Memory B cell (primary cell): ENCODE measurements at places on chromosomes 1 and 21.

DNA sequence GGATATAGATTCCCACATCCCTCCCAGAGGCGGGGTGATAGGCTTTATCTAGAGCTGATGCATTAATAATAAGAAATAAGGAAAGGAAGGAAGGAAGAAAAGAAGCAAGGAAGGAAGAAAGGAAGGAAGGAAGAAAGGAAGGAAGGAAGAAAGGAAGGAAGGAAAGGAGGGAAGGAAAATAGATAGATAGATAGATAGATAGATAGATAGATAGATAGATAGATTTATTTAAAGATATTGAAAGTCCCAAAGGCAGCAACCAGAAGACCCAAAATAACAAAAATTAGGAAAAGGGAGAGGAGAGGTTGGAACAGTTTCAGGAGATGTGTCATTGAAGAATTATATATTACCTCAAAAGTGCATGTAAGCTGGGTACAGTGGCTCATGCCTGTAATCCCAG lies 12.2 kb upstream of the SLC26A9 start:
- no peak for DNase-seq

DNA sequence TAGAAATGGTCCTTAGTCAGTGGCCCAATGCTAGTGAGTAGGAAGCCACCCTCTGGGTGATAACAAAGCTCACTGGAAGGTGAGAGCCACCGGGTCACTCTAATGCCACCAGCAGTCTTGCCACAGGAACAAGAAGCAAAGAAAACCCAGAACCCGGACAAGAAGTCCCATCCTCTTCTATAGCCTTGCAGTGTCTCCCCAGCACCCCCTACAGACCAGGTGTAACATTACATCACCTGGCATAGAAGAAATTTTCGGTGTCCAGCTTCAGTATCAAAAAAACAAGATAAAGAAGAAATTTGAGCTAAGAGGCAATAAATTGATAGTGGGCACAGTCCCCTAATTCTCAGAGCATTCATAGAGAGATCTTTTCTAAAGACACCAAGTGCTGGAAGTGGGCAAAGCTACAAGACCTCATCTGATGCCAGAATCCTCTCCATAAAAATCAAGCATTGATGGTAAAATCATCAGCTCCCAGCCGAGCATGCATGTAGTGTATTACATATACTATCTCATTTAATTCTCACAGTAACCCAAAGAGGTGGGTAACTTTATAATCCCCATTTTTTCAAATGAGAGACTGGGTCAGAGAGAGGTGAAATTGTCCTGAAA lies 491.0 kb downstream of the MATN1 start:
- no peak for DNase-seq

DNA sequence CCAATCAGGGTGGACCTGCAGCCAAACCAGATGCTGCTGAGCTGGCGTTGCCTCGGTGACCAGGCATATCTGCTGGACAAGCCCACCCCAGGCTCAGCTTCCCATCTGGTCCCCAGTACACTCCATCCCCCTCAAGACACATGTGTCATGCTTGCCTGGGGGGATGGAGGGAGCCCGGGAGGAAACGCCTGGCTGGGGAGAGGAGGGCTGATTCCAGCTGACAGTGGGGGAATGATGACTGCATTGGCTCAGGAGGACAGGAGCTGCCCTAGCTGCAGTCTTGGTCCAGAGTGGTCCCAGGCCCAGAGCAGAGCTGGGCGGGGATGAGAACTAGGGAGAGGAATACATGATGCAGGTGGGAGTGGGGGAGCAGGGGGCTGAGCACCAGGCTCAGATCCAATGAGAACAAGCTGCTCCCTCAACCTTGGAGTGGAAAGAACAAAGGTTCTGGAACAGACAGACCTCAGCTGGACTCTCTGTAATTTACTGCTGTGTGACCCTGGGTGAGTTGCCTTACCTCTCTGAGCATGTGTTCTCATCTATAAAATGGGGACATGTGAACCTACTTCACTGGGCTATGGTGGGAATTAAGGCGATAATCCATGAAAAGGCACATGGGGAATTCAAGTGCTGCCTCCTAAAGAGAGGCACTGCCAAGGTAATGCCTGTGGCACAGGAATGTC lies 23.1 kb upstream of the ECE1 start:
- no peak for DNase-seq

GRCh38 chr1:90412563-90412962 lies 304.5 kb downstream of the BARHL2 start:
- no peak for DNase-seq

DNA sequence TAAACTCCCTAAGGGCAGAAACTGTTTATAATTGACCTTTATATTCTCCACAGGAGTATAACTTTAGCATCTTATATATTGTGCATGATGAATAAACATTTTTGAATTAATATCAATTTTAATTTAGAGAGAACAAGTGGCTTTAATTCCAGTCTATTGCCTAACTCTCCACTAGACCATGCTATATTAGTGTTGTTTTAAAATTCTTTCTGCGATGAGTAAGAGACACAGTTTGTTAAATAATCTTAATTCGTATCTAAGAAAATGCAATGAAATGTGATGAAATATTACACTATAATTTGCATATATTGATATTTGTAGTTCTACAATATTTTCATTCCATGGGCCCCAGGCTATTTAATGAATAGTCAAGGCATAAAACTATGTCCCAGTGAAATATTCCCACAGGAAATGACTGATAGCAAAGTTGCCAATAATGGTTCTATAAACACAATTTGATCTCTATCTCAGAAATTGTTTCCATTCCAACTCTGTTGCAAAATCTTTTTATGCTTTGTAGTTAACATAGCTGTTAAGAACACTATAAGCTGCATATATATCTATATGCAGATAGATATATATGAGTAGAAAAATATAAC lies 2.9 kb upstream of the SYDE2 start:
- no peak for DNase-seq

- no peak for DNase-seq
Observed at GRCh38 chr1:156121457-156121856, 6.9 kb downstream of the LMNA start.

DNA sequence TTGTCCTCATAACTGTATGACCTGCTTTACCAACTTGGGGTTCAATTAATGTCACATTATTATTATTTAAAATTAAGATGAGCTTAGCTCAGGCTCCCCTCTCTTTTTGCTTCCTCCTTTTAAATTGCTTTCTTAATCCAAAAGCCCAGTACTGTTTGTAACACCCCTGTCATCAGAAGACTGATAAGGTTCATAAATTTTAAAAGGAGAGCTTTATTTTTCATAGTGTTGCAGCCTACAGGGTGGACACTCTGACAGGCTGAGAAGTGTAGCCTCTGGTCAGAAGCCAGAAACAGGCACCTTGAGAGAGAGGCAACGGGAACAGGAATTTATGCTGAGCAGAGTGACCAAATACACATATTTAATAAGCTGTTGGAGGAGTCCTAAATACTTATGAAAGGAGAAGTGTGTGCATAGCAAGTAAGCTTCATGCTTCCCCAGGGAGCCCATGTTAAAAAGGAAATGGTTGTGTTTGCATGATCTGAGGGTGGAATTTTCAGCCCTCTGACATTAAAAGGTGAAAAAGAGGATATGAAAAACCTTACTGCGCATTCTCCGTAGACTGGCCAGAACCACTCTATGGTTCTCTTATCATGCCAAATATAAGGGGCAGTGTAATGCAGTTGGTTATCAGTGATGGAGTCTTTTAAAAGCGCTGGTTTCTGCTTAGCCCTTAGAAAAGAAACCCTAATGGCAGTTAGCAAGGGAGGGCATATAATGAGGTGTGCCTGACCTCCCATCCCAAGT lies 30.5 kb upstream of the FGGY start:
- DNase-seq: peak; percentile 59

- DNase-seq: no peak
Observed at GRCh38 chr1:94324178-94324544, 86.8 kb upstream of the ARHGAP29 start.

GRCh38 chr21:16177532-16177931 lies 447.8 kb downstream of the USP25 start:
- DNase-seq: no peak

- no peak for DNase-seq
Observed at GRCh38 chr21:46459356-46460112, 843 bp downstream of the DIP2A start.

GRCh38 chr1:107105914-107106313 lies 34.9 kb upstream of the NTNG1 start:
- DNase-seq: no peak

- DNase-seq: no peak
Observed at GRCh38 chr1:18998016-18998724, 41.7 kb upstream of the IFFO2 start.

DNA sequence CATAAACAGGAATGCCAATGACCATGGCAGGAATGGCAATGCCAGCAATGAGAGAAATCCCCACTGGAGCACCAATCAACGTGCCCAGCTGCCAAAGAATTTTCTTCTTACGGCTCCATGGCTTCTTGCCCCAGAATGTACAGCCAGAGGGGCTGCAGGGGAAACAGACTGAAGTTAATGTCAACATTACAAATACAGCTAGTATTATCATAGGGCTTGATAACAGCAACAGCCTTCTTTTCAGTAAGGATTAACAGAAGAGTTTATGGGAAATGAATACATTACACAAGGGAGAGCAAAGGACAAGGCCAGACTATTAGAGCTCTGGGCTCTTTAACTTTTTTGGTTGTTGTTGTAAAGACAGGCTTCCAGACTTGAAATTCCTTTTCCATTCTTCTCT lies 18.2 kb downstream of the RNF19B start:
- no peak for DNase-seq

DNA sequence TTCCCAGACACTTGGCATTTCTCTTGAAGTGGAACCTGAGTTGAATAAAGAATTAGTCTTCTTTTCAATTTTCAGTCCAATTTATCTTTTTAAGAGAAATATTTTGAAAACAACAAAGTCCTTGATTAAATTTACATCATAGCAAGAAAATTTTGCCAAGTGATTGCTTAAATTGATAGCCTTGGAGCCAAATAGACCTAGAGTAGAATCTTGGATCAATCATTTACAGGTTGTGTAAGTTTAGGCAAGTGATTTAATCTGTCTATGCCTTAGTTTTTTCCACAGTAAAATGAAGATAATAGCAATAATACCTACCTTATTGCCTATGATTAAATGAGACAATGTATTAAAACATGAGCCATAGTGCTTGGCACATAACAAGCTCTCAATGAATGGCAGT lies 113.9 kb downstream of the LHX9 start:
- no peak for DNase-seq

DNA sequence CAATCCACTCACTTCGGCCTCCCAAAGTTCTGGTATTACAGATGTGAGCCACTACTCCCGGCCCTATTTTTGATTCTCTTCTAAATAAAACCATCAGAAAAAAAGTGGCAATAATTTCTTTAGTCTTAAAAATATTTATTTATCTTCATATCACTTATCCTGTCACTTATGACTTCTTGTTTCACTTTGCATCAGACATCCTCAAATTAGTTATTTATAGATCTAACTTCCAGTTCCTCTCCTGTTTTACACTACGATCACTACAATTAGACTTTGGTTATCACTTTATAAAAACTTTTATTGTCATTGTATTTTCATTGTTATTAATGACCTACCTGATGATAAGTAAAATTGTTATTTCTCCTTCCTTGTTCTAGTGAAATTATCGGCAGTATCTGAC lies 783.4 kb upstream of the BRINP3 start:
- no peak for DNase-seq

DNA sequence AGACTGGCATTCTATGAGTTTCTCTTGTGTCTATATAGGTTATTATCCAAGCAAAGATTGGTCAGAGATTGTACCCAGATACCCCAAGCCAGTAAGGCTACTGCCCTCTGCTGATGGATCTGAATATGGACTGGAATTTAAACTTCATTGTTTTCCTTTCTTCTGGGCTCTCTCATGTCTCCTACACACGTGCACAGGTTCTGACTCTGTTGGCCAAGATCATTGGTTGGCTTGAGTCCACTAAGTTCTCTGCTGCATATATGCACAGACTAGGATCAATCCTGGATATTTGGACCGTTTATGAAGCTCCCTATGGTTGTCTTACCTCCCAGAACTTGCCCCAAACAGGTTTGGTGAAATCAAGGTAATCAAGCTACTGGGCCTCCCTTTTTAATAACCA lies 69.7 kb downstream of the CC2D1B start:
- no peak for DNase-seq

GRCh38 chr21:46404306-46404705 lies 54.4 kb upstream of the DIP2A start:
- no peak for DNase-seq

DNA sequence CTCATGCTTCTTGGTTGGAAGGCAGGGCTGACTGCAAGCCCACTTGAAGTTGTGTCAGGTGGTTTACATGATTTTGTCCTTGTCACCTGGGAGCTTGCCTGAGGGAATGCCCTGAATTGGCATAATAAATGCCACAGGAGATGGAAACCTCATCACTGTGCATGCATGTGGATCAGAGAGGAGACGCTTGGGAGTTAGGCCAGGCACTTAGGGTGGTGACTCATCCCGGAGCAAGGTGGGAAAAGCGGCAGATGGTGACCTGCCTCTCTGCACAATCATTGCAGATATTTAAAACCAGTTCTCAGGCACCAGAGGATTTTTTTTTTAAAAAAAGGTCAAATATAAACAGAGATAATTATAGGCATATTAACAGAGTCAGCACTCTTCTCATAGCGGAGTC lies 202.2 kb upstream of the KIAA0040 start:
- DNase-seq: no peak

DNA sequence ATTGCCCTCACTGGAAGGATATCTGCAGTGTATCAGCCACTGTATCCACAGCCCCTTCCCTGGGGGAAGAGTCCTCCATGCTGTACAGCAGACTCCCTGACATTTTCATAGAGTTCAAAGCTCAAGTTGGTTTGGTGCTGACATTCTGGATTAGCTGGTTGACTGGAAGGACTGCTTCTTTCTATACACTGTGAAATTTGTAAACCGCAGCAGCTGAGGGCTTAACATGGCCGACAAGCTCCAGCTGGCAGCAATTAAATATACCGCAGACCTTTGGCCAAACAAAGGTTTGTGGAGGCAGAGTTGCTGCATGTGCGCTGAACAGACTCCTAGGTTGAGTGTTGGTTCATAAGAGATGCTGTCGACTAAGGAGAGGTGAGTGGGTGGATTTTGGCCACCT lies 126.4 kb downstream of the DHRS3 start:
- no peak for DNase-seq

- no peak for DNase-seq
Observed at GRCh38 chr1:66982561-66983260, 57.9 kb downstream of the MIER1 start.

DNA sequence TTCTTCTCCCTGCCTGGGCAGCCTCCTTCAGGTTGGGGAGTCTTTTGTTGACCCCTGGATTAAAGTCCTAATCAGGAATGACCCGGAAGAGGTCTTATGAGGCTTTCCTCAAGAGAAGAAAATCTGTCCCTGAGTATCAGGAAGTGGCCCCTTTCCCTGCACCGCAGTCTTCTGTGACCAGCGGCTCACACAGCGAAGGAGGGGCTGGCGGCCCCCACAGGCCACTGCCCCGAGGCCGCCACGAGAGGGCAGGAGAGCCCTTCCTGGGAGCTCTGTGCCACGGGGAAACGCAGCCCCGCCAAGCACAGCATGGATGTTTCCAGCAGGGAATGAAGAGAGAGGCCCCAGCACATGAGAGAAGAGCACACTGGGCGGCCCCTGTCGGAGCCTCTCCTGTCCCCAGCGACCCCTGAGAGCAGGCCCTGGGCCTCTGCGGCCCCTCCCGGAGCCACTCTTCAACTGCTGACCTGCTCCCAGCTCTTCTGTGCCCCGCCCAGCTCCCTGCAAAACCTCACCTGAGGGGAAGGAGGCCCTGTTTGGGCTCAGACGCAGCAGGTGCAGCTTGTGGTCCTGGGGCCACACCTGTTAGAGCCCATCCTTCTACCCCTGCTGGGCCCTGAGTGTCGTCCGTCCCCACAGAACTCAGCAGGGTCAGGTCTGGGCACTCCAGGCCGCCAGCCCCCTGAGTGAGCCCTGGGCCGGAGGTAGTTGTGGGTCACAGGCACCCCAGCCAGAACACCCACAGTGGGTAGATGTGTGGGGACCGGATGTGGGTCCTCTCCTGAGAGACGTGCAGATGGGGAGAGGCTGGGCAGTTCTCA lies 4.9 kb upstream of the POFUT2 start:
- peak; percentile 72 for DNase-seq
